Kidney (tissue), 22 donors: ENCODE measurements at places on chromosomes 16 and 17. TPM values are rescaled to one million over a fixed set of nuclear protein-coding genes. Genes with fewer than 3 reads are reported as not detected.

DNA sequence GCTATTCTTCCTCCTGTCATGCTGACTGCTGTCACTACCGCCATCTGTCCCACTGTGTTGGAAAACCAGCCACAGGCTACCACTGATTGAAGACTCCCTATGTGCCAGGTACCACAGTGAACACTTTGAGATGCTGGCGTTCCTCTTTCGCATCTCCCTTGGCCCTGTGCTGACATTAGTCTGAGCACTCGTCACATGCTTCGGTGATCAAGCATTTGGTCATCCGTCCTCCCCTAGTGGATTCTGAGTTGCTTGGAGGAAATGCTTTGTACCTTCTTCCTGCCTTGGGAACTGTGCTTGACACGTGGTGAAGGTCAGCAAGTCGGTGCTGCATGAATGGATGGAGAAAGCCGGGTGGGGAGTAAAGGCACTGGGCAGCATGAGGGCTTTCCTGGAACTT lies 260.1 kb downstream of the SNX29 start:
- DNase-seq = peak; percentile 65

DNA sequence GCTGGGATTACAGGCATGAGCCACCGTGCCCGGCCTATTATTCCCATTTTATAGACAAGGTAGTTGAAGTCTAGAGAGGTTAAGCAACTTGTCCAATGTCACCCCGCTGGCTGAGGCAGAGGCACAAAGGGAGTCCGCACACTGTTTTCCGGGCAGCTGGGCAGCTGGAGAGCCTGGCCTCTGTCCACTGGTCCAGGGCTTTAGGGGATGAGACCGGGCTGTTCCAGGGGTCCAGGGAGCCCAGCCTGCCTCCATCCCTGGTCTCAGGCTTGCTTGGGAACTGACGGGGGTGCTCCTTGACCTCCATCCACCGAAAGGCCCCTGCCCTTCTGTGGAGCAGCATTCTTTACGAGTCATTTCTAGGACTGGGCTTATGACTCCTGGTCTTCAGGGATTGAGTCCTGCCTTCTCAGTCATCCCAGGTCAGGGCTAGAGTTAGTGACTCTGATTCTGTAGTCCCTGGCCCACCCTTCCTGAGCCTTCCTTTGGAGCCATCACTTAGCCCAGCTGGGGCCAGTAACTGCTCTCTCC lies 37.5 kb downstream of the SOCS3 start:
- DNase-seq = no peak

Gene SOCS7
- total RNA-seq = 18.7 TPM

GRCh38 chr17:17305281-17305801 lies 2.2 kb downstream of the NT5M start:
- DNase-seq = no peak
